ENCODE measurements at places on chromosomes 1 and 21. TPM values are rescaled to one million over a fixed set of nuclear protein-coding genes. Genes with fewer than 3 reads are reported as not detected.

- H3K27ac ChIP-seq = no peak overlapping the region
- DNase-seq = no peak
- H3K27me3 ChIP-seq = no peaks in the 10 kb centered on the region
- no peaks in the 10 kb centered on the region for H3K36me3 ChIP-seq
- peaks cover 21% of the 10 kb centered on the region for H3K4me1 ChIP-seq
Observed at GRCh38 chr1:230303822-230304221, 122.3 kb downstream of the PGBD5 start.

GRCh38 chr1:15961492-15961891, 14.4 kb downstream of the ZBTB17 start:
- no peaks in the 10 kb centered on the region for H3K4me1 ChIP-seq
- no peaks in the 10 kb centered on the region for H3K36me3 ChIP-seq
- H3K27me3 ChIP-seq = no peaks in the 10 kb centered on the region

GRCh38 chr21:35441868-35442582, 392.9 kb upstream of the RUNX1 start:
- H3K4me1 ChIP-seq = no peaks in the 10 kb centered on the region
- no peak for DNase-seq
- no peaks in the 10 kb centered on the region for H3K27me3 ChIP-seq
- no peak overlapping the region for H3K27ac ChIP-seq
- H3K36me3 ChIP-seq = no peaks in the 10 kb centered on the region

DNA sequence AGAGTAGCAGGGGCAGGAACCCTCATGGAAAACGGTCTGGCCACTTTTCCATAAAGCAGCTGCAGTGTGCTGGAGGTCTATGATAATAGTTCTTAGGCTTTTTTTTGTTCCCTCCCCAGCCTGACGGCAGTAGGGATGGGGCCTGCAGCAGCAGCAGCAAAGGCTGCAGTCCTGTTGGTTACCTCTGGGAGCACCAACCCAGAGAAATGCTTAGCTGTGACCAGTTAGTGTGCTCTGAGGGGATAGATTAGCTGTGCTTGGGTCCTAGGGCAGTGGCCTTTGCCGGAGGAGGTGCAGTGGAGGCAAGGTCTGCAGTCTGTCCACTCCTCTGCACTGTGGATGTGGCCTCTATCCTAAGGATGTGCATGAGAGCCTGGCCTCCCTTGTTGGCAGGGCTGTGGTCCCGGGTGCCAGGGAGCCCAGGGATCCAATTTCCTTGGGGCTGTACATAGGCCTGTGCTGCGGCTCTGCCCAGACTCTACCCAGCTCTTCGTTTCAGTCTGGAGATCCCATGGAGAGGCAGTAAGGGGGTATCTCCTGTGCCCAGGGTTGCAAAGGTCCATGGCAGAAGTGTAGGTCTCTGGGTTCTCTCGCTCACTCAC, 322.7 kb downstream of the PTBP2 start:
- no peaks in the 10 kb centered on the region for H3K27me3 ChIP-seq
- no peak for DNase-seq
- H3K4me3 ChIP-seq = no peak overlapping the region
- H3K36me3 ChIP-seq = no peaks in the 10 kb centered on the region

GRCh38 chr1:164804366-164804765, 245.4 kb downstream of the PBX1 start:
- H3K4me3 ChIP-seq = no peak overlapping the region
- no peaks in the 10 kb centered on the region for H3K27me3 ChIP-seq
- no peak for DNase-seq
- no peaks in the 10 kb centered on the region for H3K36me3 ChIP-seq

DNA sequence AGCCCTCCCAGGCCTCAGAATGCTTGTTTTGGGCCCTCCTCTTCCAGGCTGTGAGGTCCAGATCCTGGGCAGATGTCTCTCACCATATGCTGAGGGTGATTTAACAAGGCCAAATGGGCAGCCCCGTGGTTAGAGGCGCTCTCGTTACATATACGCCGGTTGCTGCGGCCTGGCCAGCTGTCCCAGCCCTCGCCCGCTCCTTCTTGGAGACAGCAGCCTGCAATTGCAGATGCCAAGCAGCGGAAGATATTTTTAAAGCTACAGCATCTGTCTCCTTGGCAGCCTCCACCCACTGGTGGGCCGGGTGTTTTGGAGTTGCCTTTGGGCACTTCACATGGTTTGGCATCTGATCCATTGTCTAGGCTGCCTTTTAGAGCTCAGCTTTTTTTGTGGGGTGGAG, 178.8 kb upstream of the NFIA start:
- DNase-seq = no peak
- H3K36me3 ChIP-seq = no peaks in the 10 kb centered on the region
- no peak overlapping the region for H3K27ac ChIP-seq

DNA sequence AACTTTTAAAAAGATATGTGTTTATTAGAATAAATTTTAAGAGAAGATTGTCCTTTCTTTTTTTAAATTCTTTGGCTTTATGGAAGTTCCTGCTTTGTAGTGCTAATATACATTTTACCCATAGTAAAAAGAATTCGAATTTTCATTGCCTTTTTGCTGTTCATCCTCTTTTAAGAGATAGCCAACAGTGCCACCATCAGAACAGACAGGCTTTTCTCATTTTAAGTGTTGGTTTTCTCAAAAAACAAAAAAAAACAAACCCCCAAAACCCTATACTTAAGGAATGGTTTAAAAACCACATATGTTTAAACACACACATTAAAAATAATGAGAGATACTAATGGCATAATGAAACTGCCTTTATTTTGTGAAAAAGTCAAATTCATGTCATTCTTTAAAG, 118.8 kb downstream of the NEK7 start:
- no peaks in the 10 kb centered on the region for H3K36me3 ChIP-seq
- H3K27me3 ChIP-seq = no peaks in the 10 kb centered on the region
- no peak overlapping the region for H3K27ac ChIP-seq

GRCh38 chr1:57262472-57262871, 161.4 kb downstream of the DAB1 start:
- H3K4me1 ChIP-seq = no peaks in the 10 kb centered on the region
- no peaks in the 10 kb centered on the region for H3K27me3 ChIP-seq
- no peak overlapping the region for H3K27ac ChIP-seq
- no peak for DNase-seq
- no peaks in the 10 kb centered on the region for H3K36me3 ChIP-seq
- no peak overlapping the region for H3K4me3 ChIP-seq

DNA sequence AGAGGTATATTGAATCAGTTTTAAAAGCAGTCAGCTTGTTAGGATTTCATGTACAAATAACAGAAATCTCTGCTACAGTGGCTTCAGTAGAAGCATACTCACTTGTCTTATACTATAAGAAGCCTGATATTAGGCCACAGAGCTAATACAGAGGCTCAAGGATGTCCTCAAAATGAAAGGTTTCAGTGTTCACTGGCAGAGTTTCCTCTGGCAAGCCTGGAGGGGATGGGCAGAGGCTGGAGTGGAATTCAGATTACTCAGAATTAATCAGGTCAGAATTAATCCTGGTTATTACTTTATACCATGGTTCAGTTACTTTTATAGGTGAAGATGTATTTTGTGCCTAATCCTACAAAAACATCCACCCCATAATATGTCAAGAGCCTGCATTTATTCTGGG, 520.5 kb downstream of the USP25 start:
- no peaks in the 10 kb centered on the region for H3K4me1 ChIP-seq
- no peaks in the 10 kb centered on the region for H3K36me3 ChIP-seq
- H3K27ac ChIP-seq = no peak overlapping the region

DNA sequence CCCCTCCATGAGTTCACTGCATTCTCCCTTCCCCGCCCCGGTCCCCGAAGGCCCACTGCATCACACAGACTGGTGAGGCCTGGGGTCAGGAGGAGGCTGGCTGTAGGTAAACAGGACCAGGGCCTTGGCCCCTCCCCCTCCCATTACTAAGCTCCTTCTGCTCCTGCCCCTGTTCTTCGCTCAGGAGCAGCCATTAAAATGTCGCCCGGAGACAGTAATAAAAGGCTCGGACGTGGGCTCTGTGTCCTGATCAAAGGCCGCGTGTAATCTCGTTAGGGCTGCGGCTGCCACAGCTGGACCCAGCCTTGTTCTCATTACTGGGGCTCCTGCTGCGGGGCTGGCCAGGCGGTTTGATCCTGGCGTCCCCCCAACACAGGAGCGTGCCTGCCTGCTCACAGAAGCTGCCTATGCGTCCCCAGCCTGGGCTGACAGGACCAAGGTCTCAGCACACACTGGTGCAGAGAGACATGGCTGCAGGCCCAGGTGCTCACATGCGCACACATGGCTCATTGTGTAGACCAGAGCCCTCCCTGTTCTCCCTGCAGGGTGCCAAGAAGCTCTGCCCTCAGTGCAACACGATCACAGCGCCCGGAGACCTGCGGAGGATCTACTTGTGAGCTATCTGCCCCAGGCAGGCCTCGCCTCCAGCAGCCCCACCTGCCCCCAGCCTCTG, 24.0 kb downstream of the TMEM53 start:
- no peak for DNase-seq
- no peak overlapping the region for H3K4me3 ChIP-seq
- H3K36me3 ChIP-seq = peaks cover 21% of the 10 kb centered on the region
- no peaks in the 10 kb centered on the region for H3K27me3 ChIP-seq
- H3K27ac ChIP-seq = no peak overlapping the region
- H3K4me1 ChIP-seq = no peaks in the 10 kb centered on the region

DNA sequence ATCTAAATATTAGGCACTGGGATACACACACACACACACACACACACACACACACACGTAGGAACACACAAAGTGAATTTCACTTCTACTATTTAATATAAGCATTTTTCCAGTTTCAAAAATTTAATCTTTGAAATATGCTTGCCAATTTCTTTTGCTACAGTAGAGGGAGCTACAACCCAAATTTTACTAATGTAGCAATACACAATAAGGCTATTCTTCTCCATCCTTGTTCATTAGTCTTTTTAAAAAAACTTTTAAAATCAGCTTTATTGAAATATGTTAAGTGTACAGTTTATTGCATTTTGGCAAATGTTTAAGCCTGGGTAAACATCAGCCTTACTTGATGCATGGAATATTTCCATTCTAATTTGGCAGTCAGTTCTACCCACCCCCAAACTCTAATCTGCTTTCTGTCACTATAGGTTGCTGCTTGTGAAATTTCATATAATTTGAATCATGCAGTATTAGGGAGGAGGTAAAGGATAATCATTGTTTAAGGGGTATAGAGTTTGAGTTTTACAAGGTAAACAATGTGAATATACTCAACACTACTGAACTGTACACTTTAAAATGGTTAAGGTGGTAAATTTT, 93.0 kb upstream of the TENT5C start:
- DNase-seq = no peak
- no peaks in the 10 kb centered on the region for H3K4me1 ChIP-seq
- H3K27me3 ChIP-seq = no peaks in the 10 kb centered on the region
- H3K36me3 ChIP-seq = no peaks in the 10 kb centered on the region
- no peak overlapping the region for H3K27ac ChIP-seq

GRCh38 chr1:218468711-218469110, 123.6 kb downstream of the TGFB2 start:
- 0 out of 2 replicates have a peak, but pooled peaks cover under 1% of the 10 kb centered on the region for H3K4me1 ChIP-seq
- H3K4me3 ChIP-seq = no peak overlapping the region
- no peaks in the 10 kb centered on the region for H3K36me3 ChIP-seq
- no peak for DNase-seq

DNA sequence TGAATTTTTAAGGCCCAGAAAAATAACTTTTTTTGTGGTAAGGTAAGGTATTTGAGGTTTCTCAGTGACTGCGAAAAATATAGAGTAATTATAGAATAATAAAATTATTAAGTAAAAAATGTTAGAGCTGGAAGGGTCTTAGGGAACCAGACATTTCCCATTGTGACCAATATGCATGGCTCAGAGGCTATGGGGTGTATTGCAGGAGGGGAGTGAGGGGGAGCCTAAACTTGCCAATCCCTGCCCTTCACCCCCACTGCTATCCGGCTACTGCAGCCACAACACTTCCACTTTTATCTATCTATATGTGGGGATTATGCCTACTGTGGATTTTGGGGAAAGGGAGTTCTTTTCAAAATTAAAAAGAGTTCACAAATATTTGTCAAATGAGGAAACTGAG, 7.6 kb upstream of the GADD45A start:
- no peak for DNase-seq
- H3K4me1 ChIP-seq = peaks cover 3% of the 10 kb centered on the region
- H3K27ac ChIP-seq = no peak overlapping the region
- H3K27me3 ChIP-seq = no peaks in the 10 kb centered on the region
- H3K4me3 ChIP-seq = no peak overlapping the region
- H3K36me3 ChIP-seq = no peaks in the 10 kb centered on the region

DNA sequence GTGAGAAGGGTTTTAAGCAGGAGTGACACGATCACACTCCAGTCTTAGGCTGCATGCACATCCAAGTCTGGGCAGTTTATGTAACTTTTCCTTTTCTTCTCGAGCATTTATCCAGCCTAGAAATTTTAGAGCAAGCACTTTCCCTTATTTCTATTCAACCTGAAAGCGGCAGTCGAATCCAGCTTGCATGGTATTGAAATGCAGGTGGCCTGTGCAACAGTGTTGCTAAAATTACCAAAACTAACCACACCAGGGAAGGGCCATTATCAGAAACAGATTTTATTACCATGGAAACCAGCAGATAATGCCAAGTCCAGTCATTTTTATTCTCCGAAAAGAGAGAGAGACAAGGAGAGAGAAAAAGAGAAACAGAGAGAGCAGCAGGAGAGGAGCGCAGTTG, 179.9 kb upstream of the ZC3H12A start:
- H3K27ac ChIP-seq = no peak overlapping the region
- H3K27me3 ChIP-seq = peaks cover 90% of the 10 kb centered on the region
- no peaks in the 10 kb centered on the region for H3K36me3 ChIP-seq
- H3K4me3 ChIP-seq = no peak overlapping the region
- H3K4me1 ChIP-seq = no peaks in the 10 kb centered on the region
- no peak for DNase-seq

GRCh38 chr1:173447224-173447623, 29.9 kb upstream of the PRDX6 start:
- no peak overlapping the region for H3K27ac ChIP-seq
- H3K36me3 ChIP-seq = no peaks in the 10 kb centered on the region
- H3K27me3 ChIP-seq = no peaks in the 10 kb centered on the region
- no peaks in the 10 kb centered on the region for H3K4me1 ChIP-seq
- DNase-seq = no peak

- peaks cover 31% of the 10 kb centered on the region for H3K27me3 ChIP-seq
- no peak for DNase-seq
- no peaks in the 10 kb centered on the region for H3K4me1 ChIP-seq
- no peak overlapping the region for H3K4me3 ChIP-seq
- H3K27ac ChIP-seq = no peak overlapping the region
- no peaks in the 10 kb centered on the region for H3K36me3 ChIP-seq
Observed at GRCh38 chr1:114330451-114330983, 176.8 kb upstream of the SYT6 start.

- no peak overlapping the region for H3K4me3 ChIP-seq
- H3K4me1 ChIP-seq = no peaks in the 10 kb centered on the region
- no peak overlapping the region for H3K27ac ChIP-seq
- no peak for DNase-seq
- H3K36me3 ChIP-seq = no peaks in the 10 kb centered on the region
- no peaks in the 10 kb centered on the region for H3K27me3 ChIP-seq
Observed at GRCh38 chr21:39850333-39850732, 16.9 kb upstream of the PCP4 start.

RBP7 gene
- total RNA-seq = 45.6 TPM

IL19 gene
- total RNA-seq = not detected

MCOLN2 gene
- 11.3 TPM for total RNA-seq

LENEP gene
- 0.42 TPM for total RNA-seq

LRRC38 gene
- total RNA-seq = not detected

OR2L8 gene
- not detected for total RNA-seq

All from HCT116 (cell line).